Fibroblast of gingiva (primary cell): ENCODE measurements at places on chromosomes 7 and 10.

- no peak for DNase-seq
These were observed 847.3 kb downstream of the NRG3 start for GRCh38 chr10:82722273-82722672.

DNA sequence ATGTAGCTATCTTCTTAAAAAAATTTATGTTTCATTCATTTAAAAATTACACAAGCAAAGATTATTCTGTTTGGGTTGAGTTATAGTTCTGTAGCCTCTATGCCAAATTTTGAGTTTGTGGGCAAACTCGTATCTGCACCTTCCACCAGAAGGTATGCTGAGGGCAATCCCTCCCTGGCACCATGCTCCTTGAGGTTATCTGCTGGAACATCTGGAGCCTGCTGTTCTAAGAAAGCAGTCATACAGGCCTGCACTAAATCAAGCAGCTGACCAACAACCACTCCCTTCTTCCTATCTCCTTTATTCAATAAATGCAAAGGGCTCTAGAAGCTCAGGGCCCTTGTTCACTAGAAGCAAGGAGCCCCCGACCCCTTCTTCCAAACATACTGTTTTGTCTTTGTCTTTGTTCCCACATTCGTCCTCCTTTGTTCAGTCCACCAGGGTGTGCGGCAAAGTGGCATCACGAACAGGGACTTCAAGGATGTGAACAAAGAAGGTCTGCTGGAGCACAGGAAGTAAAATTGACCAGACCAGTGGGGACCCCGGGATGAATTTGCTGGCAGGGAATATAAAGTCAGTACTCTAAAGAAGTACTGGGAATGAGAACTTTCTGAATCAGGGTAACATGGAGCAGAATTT, 36.4 kb downstream of the OR13A1 start:
- no peak for DNase-seq

DNA sequence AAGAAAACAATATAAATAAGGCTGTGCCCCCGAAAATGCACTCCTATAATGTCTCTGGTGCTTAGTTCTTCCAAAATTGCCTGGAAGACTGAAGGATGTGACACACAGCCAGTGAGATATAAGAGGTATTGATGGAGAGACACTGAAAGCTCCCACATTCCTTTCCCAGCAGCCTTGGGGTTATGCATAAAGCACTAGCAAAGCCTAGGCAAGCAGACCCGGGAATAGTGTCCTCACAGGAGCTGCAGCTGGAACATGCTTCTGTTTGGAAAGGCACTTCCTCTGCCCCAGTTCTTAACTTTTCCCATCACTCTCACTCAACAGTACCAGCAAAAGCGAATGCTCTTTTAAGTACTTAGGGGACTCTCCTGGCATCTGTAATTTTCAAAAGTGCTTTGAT, 178.0 kb downstream of the AMPH start:
- DNase-seq, result no peak

DNA sequence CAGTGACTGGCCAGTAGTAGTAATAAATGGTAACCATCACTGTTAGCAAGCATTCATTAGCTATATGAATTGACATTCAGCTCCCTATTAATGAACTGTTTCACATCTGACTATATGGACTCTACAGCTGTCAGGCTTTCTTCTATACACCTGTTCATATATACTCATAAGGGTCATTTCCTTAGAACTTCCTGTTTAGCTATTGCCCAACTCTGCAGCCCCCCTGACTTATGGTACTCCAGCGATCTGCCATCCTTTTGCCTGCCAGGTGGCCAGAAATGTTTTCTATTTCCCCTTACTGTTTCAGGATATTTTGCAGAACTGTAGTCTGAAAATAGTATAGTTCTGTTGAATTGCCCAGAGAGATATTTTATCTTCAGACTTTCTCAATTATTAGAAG, 56.6 kb downstream of the TASOR2 start:
- no peak for DNase-seq

GRCh38 chr7:70053421-70053820, 455.1 kb downstream of the AUTS2 start:
- no peak for DNase-seq

DNA sequence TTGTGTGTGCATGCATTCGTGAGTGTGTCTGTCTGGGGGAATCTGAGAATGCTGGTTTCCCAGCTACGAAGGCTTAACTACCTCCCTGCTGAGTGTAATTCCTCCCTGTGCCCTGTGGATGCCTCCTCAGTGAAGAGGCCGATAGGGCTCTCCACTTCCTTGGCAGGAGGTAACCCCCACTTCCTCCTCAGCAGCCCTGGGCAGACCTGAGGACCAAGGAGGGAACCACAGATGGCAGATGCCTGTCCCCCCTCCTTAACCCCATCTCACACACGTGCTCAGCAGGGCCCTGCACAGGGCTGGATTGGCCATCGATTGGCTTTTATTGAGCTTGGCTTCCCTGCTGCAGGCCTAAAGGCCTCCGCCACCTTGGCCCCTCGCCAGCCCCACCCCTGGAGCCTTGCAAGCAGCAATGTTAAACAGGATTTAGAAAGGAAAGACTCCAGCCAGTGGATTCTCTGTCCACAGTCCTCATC, 45.6 kb upstream of the LRRC4 start:
- DNase-seq, result no peak

DNA sequence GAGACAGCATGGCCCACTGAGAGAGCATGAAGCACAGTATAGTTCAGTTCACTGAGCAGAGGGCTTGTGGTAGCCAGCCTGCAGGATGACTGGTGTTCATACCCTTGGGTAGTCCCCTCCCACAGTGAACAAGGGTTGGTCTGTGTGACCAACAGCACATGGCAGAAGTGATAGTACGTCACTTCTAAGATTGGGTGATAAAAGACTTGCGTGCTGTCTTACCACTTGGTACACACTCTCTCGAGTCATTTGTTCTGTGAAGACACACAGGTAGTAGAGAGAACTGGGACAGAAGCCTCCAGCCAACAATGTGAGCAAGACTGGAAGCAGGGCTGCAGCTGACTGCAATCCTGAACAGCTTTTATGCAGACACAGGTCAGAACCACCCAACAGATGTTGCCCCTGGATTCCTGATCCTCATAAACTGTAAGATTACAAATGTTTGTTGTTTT, 14.6 kb downstream of the EPC1 start:
- no peak for DNase-seq
